ENCODE measurements at places on chromosomes 1 and 21.

DNA sequence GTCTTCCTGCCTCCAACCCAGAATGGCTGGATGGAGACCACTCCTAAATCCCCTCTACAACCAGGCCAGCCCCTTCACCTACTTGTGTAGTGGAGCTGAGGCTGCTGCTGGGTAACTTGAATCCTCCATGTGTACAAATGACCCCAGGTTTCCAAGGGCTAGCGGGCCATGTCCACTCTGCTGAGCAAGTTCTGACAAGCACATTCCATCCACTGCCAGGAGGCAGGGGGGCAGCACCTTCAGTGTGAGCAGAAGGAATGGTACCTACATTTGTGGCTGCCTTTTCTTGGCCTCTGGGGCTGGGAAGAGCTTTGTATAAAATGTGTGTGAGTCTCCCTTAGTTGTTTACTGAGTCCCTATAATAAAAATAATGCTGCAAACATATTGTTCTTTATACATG is 14.5 kb downstream of the KIAA0040 start:
- no peak for DNase-seq

DNA sequence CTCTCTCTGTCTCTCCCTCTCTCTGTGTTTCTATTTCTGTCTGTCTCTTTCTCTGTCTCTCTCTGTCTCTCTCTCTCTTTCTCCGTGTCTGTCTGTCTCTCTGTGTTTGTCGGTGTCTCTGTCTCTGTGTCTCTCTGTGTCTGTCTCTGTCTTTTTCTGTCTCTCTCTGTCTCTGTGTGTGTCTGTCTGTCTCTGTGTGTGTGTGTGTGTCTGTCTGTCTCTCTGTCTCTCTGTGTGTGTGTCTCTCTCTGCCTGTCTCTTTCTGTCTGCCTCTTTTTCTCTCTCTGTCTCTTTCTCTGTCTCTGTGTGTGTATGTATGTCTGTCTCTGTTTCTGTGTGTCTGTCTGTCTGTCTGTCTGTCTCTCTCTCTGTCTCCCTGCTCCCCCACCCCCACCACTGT is 31.7 kb upstream of the ZC3H12A start:
- no peak for DNase-seq

DNA sequence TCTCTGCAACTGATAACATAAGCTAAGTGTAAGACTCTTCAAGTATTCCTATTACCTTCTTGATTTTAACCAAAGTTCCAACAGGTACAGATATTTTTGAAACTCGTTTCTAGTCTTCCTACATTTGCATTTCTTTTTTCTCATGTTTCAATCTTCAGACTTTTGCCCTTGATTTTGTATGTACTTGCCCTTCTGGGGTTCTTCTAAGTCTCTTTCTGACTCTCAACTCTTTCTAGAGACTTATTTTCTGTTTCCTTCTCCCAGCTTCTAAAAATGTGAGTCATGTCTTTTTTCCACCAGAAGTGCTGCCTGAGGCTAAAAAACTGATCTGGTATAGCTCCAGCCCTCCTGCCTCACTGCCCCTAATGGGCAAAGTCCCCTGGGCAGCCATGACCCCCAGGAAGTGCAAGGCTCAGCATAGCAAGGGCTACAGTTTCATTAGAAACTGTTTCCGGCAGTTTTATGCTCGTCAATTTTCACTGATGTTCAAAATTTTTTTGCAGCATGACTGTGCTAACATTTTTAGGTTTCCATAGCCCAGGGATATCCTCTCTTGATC is 265.9 kb downstream of the SEC16B start:
- no peak for DNase-seq

DNA sequence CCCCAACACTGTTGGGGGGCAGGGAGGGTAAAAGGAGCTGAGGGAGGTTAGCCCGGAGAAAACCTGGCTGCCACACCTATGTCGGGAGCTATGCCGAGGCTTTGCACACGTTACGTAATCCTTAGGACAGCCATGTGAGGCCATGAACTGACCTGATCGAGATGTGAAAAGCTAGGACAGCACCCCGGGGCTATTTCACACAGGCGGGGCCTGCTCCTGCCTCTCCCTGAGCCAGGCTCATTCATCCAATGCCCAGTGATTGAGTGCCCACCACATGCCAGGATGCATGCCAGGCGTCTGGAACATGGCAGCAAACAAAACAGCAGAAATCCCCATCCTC is 30.2 kb downstream of the LDLRAP1 start:
- DNase-seq: no peak

- DNase-seq: no peak
Measured at GRCh38 chr1:19712928-19713327, 48.3 kb downstream of the HTR6 start.

GRCh38 chr1:74367175-74367813 is 132.1 kb downstream of the TNNI3K start:
- no peak for DNase-seq

DNA sequence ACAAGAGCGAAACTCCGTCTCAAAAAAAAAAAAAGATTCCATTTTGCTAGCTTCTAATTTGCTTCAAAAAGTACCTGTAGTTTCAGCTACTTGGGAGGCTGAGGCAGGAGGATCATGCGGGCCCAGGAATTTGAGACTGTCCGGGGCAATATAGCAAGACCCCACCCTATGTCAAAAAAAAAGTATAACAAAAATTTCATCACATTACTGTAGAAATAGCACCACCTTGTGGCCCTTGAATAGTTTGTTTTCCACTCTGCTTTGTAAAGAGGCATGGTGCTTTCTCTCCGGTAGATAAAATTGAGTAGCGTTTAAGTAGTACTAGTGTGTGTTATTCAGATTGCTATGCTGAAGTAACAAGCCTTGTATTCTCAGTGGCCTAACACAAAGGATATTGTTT is 18.2 kb upstream of the MSTO1 start:
- peak; percentile 26 for DNase-seq
